ENCODE measurements at places on chromosomes 1 and 21. TPM values are rescaled to one million over a fixed set of nuclear protein-coding genes. Genes with fewer than 3 reads are reported as not detected.

Gene POLR3GL
- 34.9 TPM for total RNA-seq

Gene PADI3
- total RNA-seq: not detected

Gene OLFM3
- total RNA-seq: not detected

DNA sequence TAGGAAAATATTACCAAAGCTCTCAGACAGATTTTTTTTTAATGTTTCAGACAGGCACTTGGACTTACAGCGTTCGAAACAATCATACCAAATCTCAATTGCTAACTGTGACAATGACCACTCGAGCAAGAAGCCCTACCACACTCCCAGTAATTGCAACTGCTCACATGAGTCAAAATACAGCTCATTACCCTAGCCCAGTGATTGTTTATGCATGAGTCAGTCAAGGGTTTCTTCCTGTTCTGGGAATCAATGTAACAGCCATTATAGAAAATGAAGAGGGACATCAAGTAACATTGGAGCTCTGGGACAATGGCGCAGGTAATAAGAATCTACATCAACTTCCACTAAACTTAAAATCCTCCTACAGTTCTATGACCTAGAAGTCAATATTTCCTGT is 56.1 kb upstream of the SH3GLB1 start:
- no peak for DNase-seq

GRCh38 chr21:40606341-40606740 is 240.6 kb downstream of the DSCAM start:
- DNase-seq: no peak

- DNase-seq: no peak
These were observed 53.0 kb downstream of the BCAR3 start for GRCh38 chr1:93628681-93629080.

DNA sequence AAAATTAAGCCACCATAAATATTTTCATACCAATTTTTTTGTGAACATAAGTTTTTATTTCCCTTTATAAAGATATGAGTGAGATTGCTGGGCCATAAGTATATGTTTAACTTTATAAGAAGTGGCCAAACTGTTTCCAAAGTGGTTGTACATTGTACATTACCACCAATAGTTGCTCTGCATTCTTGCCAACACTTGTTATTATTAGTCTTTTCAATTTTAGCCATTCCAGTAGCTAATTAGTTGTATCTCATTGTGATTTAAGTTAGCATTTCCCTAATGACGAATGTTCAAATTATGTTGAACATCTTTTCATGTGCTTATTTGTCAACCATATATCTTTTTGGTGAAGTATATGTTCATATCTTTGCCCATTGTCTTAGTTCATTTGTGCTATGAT is 64.0 kb upstream of the DNAH14 start:
- no peak for DNase-seq

DNA sequence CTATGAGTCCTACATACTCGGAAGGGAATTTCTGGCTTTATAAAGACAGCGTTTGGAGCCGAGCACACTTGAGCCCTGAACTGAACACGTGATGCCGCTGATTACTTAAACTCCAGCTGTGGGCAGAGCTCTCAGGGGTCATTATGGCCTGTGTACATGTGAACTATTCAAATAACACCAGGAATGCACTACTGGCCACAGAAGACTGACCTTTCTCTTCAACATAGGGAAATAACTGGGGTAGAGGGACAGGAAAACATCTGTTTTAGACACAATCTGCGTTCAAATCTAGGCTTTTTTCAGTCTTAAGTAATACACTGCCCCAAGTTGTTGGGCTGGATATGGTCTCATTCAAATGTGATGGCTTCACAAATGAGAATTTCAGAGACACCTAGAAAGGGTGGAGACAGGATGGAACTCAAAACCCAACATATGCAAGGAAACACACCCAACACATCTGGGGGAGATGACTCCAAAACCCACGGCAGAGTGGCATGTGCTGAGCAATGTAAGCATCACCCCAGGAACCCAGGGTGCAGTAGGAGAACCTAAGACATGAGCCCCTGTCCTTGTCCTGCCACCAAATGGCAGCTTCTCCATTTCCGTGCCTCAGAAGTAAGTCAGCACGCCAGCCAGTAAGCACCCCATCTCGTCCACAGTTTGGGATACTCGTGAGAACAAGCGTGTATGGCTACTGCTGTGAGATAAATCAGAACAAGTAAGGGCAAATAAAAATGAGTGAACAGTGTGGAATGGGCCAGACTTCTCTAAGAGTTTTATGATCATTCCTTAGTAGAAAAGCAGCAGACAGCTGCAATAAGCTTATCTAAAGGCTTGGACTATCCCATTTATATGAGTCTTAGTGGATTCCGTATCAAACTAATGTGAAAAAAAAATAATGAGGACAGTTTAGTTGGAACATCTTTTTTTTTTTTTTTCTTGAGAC is 24.9 kb downstream of the NID1 start:
- DNase-seq: no peak

DNA sequence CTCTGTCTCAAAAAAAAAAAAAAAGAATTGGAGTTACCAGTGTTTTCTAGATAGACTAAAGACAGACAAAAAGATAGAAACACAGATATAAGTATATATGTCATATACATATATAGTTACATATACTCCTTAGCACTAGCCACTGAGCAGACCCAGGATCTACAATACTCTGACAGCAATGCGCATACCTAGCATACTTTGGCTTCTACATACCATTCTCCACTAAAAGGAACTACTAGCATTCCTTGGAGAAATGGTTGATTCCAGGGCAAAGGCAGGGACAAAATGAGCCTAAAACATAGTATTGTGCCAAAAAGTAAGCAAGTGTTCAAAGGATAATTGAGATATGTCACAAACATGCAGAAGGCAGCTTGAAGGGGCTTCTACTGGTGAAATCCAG is 22.7 kb downstream of the SYNJ1 start:
- DNase-seq: no peak

DNA sequence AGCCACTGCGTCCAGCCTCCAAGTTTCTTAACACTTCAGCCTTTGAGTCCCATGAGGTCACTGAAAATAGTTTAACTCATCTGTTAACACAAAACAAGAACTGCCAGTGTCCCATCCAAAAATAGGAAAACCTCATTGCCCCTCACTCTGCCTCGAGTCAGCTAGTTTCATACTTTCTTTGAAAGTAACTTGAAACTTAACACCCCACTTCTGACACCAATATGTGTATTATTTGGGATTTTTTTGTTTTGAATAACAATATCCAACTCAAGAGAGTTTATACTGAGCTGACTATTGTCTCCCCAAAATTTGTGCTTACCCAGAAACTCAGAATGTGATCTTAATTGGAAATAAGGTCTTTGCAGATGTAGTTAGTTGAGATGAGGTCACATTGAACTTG is 16.9 kb upstream of the PIK3CD start:
- no peak for DNase-seq
